ENCODE measurements at places on chromosomes 6 and 20.

- DNase-seq = no peak
Observed at GRCh38 chr20:3765171-3765882, 2.2 kb downstream of the ADISSP start.

- no peak for DNase-seq
Observed at GRCh38 chr6:44556046-44556445, 168.5 kb downstream of the CDC5L start.

GRCh38 chr6:53731866-53732636 lies 62.8 kb upstream of the LRRC1 start:
- DNase-seq = no peak

DNA sequence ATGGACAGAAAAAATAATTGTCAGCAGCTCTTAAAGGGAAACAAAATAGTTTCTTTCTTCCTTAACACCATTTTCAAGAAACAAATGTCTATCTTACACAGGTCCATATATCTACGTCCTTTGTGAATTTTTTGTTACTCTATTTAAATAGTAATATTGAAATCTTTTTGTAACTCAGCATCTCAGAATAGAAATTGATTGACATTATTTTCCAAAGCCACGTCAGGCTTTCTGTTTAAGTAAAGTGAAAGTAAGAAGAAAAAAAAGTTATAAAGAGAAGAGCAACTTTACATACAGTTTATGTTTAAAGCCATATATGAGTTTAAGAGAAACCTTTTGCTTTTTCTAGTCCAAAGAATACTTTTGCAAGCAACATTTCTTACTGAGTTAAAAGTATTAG lies 402.9 kb upstream of the SOX4 start:
- DNase-seq = no peak

DNA sequence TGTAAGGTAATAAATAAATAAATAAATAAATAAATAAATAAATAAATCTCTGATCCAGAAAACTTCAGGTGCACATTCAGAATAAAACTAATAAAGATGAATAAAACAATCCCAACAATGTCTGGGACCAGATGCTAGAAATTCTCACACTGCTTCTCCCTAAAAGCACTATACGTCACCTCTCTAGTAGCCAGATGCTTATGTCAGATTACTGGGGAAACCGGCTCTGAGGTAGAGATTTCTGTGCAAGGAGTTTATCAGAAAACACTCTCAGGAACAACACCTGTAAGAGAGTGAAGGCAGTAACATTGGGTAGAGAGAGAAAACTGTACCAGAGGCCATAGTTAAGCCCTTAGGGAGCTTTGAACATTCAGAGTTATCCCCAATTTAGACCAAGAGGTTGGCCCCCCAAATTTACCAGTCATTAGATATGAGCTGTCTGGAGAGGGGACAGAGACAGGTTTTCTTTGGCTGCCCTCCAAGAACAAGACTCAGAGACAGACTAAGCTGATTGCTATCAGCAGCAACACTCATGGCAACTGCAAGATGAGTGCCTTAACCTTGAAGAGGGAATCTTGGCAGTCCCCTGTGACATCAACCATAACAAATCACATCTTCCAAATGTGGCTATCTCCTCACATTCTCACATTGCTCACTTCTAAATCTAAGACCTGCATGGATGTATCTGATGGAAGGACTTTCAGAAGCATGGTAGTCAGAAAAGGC lies 151.2 kb upstream of the BMP5 start:
- DNase-seq = no peak

- no peak for DNase-seq
Observed at GRCh38 chr6:33093855-33094254, 18.1 kb downstream of the HLA-DPB1 start.

DNA sequence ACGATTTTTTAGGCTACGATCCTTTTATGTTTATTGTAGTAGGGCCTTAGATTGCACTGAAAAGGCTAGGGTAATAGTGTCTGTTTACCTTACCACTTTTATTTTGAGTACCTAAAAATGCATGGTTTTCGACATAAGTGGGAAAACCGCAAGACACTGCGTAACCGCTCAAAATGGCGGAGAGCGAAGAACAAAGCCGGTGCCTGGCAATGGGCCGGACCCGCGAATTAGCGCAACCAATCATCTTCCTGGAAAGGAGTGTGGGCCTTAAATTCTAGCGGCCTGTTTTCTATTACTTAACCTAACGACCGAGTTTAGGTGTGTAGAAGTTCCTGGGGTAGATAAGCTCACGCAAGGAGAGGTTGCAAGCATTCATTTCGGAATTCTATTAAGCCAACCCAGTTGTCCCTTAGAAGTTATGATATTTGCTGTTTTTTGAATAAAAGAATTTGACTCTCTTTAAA lies 118.0 kb downstream of the HFE start:
- DNase-seq = peak; percentile 69

DNA sequence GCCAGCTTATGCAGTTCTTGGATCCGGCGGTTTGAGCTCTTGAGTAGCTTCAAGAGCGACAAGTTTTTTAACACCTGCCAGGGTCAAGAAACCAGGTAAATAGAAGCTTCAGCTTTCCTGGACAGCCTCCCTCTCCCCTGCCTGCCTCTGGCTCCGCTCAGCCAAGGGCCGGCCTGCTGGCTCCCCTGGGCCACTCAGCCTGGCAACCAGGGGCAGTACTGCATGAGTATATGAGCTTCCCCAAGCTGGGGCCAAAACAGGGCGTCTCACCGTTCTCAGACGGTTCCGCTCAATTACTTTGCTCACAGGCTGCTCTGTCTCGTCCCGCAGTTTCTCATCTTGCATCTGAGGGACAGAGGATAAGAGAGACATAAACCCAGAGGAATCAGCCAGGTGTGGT lies 856 bp downstream of the TP53TG5 start:
- DNase-seq = no peak

GRCh38 chr6:145020114-145020513 lies 715.2 kb downstream of the EPM2A start:
- no peak for DNase-seq

DNA sequence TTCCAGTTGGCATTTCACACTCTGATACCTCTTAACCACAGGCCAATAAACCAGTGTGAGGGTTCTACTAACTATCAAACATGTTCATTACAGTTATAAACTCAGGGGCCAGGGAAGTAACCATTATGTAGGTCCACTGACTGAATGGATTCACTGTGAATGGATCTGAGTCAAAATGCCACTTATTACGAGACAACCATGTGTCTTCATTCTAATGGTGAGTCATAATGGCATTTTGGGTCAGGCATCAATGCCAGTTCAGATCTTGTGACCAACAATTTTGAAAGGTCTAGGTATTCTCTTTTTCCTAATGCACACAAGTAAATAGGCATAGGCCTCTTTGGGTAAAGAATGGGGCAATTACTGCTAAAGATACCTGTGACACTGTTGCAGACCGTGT lies 112.2 kb upstream of the HEY2 start:
- DNase-seq = no peak

- DNase-seq = no peak
Observed at GRCh38 chr6:15735567-15736265, 72.9 kb upstream of the DTNBP1 start.

- no peak for DNase-seq
Observed at GRCh38 chr6:22035690-22036089, 261.1 kb downstream of the PRL start.

DNA sequence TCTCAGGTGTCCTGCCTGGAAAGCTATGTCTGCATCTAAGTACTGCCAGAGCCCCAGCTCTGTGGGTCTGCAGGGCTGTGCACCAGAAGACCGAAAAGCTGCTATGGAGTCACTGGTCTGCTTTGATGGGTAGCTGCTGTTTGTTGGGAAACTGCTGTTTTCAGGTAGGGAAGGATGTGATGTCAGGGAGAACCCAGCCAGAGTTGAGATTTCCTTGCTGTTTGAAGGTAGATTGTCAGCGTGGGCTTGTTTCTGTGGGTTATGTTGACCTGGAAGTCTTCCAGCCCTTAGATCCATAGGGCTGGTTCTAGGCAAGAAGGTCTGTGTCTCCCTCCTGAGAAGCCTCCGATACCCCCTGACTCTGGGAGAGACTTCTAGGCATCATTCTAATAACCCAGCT lies 12.2 kb upstream of the SHLD1 start:
- no peak for DNase-seq

DNA sequence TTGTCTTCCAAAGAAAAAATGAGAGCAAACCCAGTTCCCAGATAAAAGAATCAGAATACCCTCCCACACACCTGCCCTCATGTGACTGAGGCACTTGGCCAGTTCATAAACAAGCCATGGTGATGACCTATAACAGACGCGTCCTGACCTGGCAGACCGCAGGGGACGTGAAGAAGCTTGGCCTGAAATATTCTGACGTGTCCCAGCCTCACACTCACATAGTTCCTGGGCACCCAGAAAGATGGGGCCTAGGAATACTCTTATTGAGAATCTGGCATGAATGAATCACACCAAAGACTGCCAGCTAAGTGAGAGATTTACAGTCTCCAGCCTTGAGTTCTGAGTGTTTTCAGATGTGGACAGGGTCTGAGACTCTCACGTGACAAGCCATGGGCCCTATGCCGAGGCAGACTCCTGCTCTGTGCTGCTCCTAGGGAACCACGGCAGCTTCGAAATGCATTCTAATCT lies 17.2 kb upstream of the MAP3K4 start:
- no peak for DNase-seq

DNA sequence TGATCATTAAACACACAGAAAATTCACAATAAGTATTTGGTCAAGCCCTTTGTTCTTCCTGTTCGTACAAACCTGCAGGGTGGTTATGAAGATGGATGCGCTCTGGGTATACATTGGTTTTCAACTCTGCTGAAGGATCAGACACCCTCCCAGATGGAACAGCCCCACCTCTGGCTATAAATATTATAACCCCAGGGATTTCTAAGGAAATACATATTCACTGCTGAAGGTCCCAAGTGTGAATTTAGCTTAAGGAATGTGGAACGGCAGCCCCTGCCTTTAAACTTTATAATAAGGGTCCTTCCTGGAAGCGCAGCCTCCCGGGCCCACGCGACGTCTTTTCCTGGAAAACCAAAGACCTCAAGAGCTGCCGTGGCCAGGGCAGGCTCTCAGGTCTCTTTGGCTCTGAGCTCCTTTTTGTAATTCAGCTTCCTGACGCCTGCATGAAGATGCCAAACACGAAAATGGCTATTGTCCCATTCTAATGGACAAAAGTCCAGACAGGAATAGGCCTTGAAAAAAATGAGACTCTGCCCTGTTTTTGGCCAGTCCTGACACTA lies 172.4 kb upstream of the SSTR4 start:
- DNase-seq = no peak

DNA sequence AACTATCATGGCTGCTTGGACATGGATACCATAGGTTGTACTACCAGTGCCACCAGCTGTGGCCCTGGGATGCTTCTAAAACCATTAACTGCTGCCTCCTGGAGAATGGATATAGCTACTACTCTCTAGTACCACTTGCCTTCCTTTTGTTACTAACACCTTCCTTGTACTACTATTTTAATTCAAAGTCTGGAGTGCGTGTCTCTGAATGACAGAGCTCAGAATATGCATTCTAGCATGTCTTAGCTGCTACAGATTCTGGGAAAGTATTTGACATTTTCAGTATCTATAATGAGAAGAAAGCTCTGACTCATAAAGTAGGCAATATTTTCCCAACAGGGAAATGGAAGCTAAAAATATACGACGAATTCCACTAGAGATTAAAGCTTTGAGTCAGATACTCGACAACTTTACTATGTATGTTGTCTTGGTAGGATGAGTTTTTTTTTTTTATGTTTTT lies 112.3 kb downstream of the PFDN4 start:
- no peak for DNase-seq

- no peak for DNase-seq
Observed at GRCh38 chr20:63855363-63856097, 5.8 kb upstream of the ABHD16B start.

- DNase-seq = no peak
Observed at GRCh38 chr6:17994019-17994418, 6.6 kb upstream of the KIF13A start.

DNA sequence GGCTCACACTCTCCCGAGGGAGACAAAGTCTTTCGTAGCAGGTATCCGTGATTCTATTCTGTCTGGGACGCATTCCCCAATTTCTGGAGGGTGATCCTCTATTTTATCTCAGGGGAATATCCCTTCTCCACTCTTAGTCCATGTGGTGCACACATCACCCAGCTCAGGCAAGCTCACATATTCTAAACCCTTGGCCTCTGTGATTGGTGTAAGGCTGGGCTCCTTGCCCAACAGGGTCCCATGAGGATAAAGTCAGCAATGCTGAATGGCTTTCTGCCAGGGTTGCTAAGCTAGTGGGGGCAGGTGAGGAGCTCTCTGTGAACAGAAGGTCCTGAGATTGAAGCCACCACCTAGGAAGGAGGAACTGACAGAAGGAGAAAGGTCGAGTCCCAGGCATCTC lies 137.2 kb downstream of the CDH26 start:
- no peak for DNase-seq

GRCh38 chr6:31844507-31844906 lies 17.0 kb downstream of the HSPA1B start:
- no peak for DNase-seq

DNA sequence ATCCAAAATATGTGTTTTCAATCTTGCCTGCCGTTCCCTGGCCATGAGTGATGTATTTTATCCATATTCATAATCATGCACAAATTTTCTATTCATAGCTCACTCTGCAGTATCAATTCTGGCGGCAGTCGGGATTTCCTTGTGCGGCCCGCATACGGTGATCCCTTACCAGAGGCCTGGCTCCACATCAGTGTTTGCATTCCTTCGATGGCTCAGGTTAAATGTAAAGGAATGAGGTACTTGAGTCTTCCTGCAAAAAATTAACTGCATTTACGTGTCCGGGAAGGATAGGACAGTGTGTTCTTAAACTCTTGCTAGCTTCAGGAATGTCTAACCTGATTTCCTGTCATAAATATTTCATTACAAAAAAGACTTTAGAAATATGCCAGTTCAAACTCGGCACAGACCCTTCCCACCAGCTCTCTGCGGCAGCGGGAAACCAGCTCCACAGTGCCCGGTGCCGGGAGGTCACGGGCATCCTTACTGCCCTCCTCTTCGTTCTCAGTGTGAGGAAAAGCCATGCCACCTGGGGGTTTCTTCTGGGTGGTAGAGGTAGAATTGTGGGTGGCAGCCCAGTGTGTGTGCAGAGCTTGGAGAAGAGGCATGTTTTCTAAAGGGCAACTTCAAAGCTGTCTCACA lies 154.5 kb downstream of the MOXD1 start:
- no peak for DNase-seq

DNA sequence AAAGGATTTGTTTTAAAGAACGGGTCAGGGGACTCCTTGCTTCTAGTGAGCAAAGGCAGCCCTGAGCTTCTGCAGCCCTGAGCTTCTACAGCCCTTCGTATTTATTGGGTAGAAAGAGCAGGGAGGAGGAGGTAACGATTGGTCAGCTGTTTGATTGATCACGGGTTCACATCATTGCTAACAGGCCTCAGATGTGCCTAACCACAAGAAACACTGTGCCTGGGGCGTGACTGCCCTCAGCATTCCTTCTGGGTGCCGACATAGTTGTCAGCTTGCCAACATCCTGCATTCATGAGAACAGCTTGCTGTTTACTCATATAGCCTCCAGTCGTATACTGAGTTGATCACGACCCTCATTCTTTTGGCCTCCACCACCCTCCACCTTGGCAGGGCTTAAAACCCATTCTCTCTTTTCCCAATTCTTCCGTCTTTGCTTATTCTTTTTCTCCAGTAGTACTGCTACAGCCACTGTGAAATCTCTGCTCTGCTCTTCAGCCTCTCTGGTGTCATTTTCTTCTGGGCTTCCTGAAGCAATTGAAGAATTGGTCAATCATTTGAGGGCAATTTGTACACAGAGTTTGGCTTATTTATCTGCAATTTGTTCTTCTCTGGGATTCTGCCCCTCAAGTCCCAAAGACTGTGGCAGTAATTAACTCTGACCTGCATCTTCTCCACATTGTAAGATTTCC lies 25.4 kb upstream of the NOP56 start:
- no peak for DNase-seq

Measured in stimulated activated CD4-positive, alpha-beta T cell treated with anti-CD3 and anti-CD28 coated beads, Interleukin-4, amount 100 ng/mL, for 1 hour (primary cell).